ENCODE measurements at places on chromosomes 12 and 14.

DNA sequence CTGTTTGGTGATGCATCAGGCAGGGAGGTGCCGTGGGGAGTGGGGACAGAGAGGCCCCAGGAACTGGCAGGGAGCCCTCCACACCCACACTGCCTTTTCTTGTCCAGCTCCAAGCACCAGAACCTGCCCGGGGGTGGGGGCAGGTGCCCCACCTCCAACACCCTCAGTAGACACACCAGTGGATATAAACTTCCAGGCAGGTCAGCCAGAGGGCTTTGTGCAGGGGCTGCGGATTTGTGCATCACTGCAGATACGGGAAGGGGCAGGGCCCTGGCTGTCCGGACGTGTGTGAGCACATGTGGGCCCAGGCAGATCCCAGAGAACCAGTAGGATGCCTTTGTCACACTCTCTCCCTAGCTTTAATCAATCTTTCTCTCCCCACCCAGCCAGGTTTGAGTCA, 1.3 kb upstream of the TGM1 start:
- DNase-seq = no peak

GRCh38 chr12:1103632-1104031, 112.6 kb downstream of the ERC1 start:
- no peak for DNase-seq

- no peak for DNase-seq
Observed at GRCh38 chr14:58216544-58216943, 16.6 kb downstream of the ACTR10 start.

DNA sequence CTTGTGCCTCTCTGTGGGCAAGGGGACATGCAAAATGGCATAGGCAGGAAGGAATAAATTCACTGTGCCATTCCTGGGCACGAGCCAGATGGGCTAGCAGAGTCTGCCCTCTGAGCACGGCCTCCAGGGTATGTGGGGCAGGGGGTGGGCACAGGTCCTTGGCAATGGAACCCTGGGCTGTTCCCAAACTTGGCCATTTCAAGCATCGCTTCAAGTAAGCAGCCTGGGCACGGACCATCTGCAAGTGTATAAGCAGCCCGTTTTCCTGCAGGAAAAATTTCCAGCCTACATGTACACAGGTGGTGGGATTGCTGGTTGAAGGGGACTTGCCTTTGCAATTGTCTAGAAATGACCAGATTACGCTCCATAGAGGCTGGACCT, 40.3 kb downstream of the CCDC85C start:
- DNase-seq = no peak

GRCh38 chr12:72444125-72444524, 172.0 kb downstream of the TRHDE start:
- no peak for DNase-seq

- no peak for DNase-seq
Observed at GRCh38 chr12:46963977-46964971, 115.1 kb upstream of the PCED1B start.

- no peak for DNase-seq
Observed at GRCh38 chr14:54680651-54681050, 113.7 kb downstream of the SAMD4A start.

GRCh38 chr14:99758872-99759545, 34.2 kb upstream of the EML1 start:
- DNase-seq = no peak

GRCh38 chr14:35134329-35135123, 12.2 kb downstream of the PRORP start:
- DNase-seq = no peak

DNA sequence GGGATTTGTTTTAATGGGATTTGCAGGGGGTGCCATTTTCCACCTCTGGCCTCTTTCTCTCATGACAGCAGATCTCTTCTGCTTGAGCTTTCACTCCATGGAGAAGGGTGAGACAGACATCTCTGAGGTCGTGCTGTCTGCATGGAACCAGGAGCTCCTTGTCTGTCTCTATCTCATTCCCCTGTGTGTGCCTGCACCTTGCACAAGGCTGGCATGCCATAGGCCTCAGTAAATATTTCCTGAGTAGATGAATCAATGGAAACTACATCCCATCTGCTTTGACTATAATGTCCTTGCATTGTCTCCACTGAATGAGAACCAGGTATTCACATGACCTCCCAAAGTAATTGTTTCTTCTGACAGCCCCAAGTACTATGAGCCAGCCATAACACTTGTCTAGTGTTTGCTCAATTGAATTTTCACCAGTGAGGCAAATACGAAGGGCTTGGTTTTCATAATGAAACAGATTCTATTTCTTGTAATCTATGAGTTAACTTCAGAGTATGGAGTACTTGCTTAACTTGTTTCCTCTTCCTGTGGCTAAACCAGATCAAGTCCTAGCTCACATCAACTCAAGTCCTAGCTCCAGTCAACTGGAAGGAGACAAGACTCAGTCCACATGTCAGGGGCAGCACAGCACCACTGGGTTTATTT, 32.3 kb downstream of the KCNK13 start:
- DNase-seq = no peak

DNA sequence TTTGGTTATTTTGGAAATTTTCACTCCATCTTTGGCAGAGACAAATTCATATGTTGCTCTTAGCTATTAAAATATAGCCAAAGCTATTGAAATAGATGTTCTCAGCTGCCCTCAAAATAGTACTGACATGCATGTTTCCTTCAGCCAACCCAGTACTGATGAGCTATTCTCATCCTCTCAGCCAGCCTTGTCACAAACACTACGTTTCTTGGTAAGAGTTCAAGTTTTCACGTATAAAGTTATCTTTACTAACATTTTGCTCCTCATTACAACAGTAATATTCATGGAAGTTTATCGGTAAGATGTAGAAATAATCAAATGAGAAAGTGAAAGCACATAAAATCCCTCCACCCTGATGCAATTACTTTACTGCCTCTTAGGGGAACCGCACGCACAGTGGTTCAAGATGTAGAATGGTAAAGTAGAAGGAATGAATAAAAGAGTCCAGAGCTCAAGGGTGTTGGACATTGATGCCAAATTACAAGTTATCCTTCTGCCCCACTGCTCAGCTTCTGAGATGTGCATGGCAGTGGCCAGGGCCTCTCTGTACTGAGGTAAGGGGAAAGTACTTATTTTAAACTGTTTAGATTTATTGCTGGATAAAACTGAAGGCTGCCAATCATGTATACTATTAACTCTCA, 20.7 kb downstream of the GCH1 start:
- DNase-seq = no peak

DNA sequence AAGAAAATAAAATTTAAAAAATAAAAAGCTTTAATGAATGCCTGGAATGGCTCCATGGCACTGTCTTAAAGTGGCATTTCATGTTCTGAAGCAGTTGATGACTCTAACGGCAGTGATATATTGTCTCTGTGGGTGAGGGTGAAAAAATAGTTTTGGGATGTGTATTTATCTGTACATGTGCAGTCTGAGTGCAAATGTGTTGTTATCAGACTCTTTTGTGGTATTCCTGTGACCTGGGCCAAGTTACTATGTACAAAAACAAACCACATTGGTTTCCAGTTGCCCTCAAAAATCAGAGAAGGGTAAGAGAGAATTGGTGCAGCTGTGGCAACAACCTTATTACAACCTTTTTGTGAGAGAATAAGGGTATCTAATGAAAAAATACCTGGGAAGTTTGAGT, 81.7 kb upstream of the CCDC91 start:
- DNase-seq = no peak

DNA sequence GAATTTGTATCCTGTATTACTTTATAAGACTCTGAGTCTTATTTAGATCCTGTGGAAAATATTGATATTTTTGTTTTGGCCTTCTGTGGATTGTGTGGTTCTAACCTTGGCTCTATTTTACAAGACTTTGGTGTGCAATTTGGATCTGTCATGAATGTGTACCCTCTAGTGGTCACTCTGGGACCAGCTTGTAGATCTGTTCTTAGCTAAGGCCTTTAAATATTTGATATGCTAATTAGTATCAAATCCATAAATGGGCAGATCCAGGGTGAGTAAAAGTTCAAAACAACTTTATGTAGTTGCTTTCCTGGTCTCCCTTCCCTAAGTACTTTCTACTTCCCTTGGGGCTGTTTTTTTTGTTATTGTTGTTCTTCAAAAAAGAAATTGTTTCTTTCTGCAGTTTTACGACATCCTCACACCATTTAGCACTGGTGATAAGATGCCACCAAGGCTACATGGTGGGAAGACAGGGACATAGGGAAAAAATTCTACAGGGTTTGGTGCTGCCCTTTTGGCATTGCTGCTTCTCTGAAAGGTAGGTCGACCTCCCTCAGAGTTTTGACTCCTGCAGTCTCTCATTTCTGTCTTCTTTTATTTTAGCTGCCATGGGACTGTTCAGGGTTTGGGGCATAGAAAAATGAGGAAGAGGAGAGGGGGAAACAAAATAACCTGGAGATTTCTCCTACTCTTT, 238.5 kb downstream of the GPHN start:
- no peak for DNase-seq

DNA sequence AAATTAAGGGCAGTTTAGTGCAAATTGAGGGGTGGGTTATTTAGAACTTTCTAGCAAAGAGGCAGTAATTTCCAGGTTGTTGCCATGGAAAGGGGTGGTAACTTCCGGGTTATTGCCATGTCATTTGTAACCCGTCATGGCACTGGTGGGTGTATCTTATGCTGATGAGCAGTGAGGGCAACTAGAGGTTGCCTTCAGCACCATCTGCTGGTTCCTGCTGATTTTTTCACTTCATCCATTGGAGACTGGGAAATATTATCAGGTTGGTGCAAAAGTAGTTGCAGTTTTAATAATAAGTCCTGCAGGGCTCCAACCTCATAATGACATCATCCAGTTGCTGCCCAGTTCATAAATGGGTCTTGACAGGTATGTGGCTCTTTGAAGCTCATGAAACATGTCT, 24.4 kb upstream of the SERPINA4 start:
- no peak for DNase-seq

GRCh38 chr12:38501991-38502390, 185.4 kb downstream of the ALG10B start:
- no peak for DNase-seq

DNA sequence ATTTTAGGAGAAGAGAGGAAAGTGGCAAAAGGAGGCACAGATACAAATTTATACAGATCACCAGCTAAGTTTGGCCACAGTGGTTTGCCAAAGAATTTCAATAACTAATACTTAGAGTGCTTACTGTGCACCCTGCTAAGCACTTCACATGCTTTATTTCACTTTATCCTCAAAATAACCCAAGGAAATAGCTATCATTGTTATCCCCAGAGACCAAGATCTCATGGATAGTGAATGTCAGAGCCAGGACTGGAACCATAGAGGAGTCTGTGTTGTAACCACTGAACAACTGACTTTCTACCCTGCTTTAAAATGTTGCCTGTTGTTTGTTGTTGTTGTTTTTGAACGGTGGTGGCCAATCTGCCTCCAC, 1.3 kb upstream of the TCP11L2 start:
- DNase-seq = no peak

DNA sequence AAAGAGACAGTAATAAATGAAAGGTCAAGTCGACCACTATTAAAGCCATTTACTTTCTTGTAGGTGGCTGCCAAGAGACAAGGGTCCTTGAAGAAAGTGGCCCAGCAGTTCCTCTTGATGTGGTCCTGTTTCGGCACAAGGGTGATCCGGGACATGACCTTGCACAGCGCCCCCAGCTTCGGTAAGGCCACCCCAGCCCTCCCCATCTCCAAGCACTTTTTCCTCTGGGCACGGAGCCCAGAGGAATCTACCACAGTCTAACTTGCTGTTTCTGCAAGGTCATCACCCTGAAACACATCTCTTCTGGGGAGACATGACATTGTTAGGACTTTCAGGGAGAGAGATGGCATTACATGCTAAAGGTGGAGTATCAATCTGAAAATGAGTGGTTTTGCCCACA, 53.8 kb upstream of the RIC8B start:
- DNase-seq = no peak

DNA sequence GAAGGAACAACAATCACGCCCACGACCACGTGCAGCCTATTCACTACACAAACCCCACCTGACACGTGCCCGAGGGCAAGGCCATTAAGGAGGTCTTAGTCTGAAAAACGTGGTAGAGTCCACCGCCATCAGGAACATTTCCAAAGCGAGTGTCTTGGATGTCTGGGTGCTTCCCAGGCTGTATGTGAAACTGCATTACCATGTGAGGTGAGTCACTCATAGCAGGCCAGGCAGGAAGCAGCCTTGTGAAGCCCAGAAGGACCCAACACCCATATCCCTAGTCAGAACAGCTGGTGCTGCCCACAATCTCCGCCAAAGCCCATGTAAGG, 3.3 kb upstream of the KRT79 start:
- DNase-seq = no peak

GRCh38 chr12:76866726-76867125, 12.1 kb downstream of the CSRP2 start:
- DNase-seq = no peak

DNA sequence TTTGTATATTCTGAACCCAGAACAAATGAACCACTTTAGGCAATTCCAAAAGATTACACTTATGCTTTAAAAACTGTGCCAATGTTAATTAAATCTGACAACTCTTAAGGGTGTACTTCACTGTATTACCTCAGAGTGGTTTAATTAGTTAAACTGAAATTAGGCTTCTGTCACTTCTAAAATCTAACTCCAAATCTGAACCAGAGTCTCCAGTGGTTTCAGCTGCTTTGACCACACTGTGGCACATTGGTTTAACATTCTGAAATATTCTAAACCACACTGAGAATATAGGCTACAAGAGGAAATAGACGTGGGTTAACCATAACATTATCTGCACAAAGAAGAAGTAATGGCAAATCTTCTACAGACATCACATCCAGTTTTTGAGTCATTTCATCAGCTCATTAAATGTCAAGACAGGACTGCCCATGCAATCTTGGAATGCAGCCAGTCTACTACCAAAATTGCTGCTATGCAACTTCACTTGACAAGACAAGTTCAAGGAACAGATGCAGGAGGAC, 94.8 kb downstream of the LRP6 start:
- DNase-seq = no peak

GRCh38 chr14:89284333-89285058, 132.5 kb downstream of the FOXN3 start:
- no peak for DNase-seq

GRCh38 chr14:77272261-77272660, 1.3 kb upstream of the NGB start:
- DNase-seq = no peak

DNA sequence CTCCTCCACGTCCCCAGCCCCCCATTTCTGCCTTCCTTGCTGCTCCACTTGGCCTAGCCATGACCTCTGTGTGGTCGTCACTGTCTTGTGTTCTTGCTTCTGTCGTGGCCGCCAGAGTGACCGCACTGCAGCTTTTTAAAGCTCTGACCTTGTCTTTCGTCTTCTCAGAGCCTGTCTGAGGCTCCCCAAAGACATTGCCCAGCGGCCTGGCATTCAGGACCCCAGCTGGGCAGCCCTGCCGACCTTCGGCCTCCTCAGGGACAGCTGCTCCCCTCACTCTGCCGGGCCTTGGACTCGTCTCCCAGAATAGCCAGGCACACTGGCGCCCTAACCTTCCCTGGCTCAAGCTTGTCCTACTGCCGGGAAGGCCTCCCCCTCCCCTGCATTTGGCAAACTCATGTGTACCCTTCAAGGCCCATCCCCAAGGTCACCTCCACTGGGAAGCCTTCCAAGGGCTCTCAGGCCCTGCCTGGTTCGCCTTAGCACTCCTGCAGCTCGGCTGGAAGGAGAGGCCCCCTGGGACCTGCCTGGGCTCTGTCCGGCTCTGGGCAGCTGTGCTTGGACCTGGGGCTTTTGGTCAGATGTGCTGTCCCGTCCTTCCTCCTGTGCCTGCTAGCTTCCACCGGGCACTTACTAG, 15.7 kb upstream of the DLK1 start:
- no peak for DNase-seq

GRCh38 chr14:90593254-90594040, 196.6 kb downstream of the CALM1 start:
- DNase-seq = no peak
